ENCODE measurements at places on chromosomes 4 and X.

- DNase-seq, result no peak
Observed at GRCh38 chr4:109810552-109811387, 4.8 kb upstream of the GAR1 start.

GRCh38 chrX:121135488-121136207, 88.2 kb downstream of the GLUD2 start:
- DNase-seq, result no peak

DNA sequence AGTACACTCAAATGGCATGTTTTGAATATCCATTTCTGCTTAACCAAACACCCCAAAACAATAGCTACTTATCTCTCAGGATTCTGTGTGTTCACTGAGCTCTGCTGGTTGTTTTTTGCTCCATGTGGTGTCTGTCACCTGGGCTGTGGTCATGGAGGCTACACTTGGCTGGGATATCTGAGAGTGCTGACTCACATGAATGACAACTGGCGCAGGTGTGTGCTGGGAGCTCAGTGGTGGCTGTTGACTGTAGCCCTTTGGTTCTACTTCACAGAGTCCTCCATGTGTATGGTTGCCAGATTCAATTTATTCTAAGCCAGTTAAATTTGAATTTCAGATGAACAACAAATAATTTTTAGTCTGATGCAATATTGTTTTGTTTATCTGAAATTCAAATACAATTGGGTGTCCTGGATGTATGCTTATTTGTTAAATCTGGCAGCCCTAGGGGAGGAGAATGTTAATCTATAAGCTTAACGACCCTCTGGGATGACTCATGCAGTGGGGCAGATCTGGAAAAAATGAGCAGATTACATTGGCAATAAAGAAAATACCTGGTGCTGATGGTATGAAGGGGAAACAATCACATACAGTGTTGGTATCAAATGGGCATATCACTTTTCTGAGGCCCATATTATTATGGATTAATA, 28.2 kb upstream of the TCEAL4 start:
- DNase-seq, result no peak

DNA sequence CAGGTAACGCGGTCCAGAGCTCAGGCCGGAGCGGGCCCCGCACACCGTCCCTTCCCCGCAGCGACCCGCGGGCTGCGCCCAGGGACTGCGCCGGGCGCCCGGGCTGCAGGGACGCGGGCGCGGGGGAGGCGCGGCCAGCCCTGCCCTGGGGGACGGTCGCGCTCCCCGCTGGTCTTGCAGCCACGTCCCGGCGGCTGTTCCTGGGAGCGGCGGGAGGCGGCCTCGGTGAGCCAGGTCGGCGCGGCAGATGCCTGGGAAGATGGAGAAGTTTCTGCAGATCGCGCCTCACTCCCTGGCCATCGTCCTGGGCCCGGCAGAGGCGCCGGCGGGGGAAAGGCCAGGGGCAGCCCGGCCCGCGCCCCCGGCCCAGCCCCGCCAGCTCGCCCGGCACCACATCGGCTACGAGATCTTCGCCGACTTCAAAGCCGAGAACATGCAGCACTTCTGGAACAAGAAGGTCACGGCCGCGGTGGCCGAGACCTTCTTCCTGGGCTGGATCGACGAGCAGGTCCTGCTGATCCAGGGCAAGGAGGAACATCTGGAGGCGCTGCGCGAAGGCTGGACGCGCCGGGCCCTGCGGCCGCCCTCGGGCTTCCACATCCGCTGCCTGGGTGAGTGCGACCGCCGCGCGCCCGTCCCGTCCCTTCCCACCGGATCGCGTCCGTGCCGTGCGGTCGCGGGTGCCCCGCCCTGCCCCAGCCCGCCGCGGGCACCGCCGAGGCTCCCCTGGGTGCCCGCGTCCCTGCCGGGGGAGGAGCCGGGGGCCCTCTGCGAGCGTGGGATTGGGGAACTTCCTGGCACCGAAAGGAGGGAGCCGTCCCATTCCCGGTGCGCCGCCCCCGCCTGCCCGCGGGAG, 107.4 kb upstream of the STOX2 start:
- DNase-seq, result no peak

- no peak for DNase-seq
Observed at GRCh38 chr4:96993560-96993959, 1149.7 kb downstream of the STPG2 start.

- no peak for DNase-seq
Observed at GRCh38 chr4:74055096-74055495, 16.6 kb upstream of the CXCL3 start.

- DNase-seq, result no peak
Observed at GRCh38 chr4:154086247-154086646, 297.4 kb upstream of the SFRP2 start.

GRCh38 chrX:83416273-83416672, 91.8 kb upstream of the POU3F4 start:
- no peak for DNase-seq

GRCh38 chr4:99947608-99948007, 1.2 kb upstream of the DNAJB14 start:
- no peak for DNase-seq

- no peak for DNase-seq
Observed at GRCh38 chrX:10246846-10247245, 90.1 kb downstream of the CLCN4 start.

GRCh38 chr4:35538807-35539206, 705.5 kb downstream of the ARAP2 start:
- no peak for DNase-seq

- DNase-seq, result no peak
Observed at GRCh38 chrX:42220083-42220482, 296.7 kb upstream of the CASK start.

DNA sequence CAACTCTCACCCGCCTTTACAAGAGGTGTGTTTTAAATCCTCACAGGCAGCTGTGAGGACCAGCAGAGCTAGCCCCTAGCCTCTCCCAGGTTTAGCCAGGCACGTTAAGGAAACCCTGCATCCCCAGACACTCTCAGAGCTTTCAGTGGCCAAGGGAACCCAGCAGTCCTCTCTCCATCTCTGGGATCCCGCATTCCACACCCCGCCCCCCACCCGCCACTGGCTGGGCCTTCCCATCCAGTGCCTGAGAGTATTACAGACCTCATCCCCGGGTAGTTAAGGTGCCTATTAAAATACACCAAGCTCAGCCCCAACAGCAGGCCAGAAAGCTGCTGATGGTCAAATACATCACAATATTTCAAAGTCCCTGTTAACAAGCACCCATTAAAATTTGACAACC, 256.2 kb downstream of the BCOR start:
- DNase-seq, result no peak

GRCh38 chrX:38859602-38860001, 58.3 kb downstream of the MID1IP1 start:
- no peak for DNase-seq

DNA sequence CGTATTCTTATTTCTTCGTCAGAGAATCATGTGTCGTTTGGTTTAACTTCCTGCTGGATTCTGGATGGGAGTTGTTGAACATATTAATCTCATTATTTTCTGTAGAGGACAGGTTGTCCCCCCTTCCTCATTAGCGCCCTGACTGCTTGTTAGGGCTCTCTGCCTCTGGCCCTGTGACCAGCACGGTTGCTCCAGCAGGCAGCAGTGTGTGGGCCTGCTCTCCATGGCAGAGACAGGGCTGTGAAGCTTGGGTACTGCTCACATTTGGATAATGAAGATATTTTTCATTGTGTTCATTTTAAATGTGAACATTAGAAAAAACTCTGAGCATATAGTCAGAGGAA, 102.7 kb downstream of the KLHL8 start:
- no peak for DNase-seq

DNA sequence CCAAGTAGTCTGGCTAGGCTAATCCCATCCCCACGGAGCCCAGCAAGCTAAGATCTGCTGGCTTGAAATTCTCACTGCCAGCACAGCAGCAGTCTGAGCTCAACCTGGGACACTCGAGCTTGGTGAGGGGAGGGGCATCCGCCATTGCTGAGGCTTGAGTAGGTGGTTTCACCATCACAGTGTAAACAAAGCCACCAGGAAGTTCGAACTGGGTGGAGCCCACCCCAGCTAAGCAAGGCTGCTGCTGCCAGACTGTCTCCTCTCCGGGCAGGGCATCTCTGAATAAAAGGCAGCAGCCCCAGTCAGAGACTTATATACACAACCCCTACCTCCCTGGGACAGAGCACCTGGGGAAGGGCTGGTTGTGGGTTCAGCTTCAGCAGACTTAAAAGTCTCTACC, 639.6 kb downstream of the IQCM start:
- DNase-seq, result no peak

- no peak for DNase-seq
Observed at GRCh38 chr4:29037501-29037900, 1682.7 kb upstream of the PCDH7 start.

DNA sequence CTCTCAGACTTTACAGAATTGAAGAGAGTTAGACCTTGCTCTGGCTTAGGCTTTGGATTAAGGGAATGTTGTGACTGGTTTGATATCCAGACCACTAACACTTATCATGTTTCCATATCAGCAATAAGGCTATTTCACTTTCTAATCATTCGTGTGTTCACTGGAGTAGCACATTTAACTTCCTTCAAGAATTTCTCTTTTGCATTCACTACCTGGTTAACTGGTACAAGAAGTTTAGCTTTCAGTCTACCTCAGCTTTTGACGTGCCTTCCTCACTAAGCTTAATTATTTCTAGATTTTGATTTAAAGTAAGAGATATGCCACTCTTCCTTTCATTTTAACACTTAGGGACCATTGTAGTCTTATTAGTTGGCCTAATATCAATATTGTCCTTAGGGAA, 62.6 kb downstream of the CASP6 start:
- DNase-seq, result no peak

- DNase-seq, result no peak
Observed at GRCh38 chr4:174483792-174484191, 38.5 kb downstream of the HPGD start.

DNA sequence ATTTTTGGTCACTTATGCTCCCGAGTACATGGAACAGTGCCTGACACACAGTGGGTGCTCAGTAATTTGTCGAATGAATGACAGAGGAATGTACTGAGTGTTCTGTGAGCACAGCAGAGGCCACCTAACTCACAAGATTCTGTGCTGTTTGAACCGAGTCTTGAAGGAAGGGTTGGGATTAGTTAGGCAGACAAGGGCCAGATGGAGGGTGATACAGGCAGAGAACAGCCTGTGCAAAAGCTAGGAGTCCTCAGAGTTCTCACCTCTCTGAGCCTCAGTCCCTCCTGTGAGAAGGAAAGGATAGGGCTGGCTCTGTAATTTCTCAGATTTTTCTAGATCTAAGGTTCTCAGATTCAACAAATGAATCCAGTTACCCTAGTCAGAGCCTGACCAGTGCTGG, 108.8 kb downstream of the NHSL2 start:
- DNase-seq, result no peak

GRCh38 chr4:35539404-35540055, 704.8 kb downstream of the ARAP2 start:
- no peak for DNase-seq

DNA sequence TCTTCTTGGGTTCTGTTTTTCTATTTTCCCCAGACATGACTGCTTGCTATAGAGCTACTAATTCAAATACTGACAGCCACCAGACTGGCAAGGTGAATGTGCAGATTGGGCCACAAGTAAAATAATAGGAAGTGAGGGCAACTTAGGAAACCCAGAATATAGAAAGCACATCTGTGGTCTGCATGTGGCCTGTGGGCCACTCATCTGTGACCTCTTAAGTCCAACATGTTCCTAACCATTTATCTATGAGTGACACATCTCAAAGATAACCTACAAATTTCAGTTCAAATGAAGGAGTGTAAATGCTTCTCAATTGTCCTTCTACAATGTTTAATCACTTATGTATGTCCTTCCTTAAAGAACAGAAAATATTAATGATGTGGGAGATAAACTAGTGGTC, 128.9 kb downstream of the REELD1 start:
- no peak for DNase-seq

DNA sequence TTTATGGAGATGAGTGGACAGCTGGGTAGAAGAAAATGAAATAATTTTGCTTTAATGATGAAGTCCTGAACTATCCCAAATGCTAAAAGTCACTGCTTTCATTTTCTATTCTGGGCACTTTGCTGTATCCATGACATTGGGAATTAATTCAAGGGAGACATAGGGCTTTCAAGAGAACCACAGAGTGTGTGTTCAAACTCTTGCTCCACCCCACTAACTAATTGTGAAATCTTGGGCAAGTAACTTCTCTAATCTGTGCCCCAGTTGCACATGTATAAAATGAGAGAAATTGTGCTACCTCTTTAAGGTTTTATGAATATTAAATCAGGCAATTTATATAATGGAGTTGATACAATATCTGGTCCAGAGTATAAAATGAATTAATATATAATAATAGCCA, 1422.0 kb downstream of the ADGRL3 start:
- DNase-seq, result no peak

- DNase-seq, result no peak
Observed at GRCh38 chrX:107700790-107701189, 72.5 kb downstream of the PRPS1 start.

GRCh38 chr4:121479808-121480207, 99.0 kb upstream of the QRFPR start:
- no peak for DNase-seq

GRCh38 chrX:14573161-14573560, 43.8 kb downstream of the GLRA2 start:
- no peak for DNase-seq

- DNase-seq, result no peak
Observed at GRCh38 chr4:7907142-7907541, 32.5 kb downstream of the AFAP1 start.

Measured in breast epithelium (tissue), 4 donors.